ENCODE measurements at places on chromosomes 2 and 18. TPM values are rescaled to one million over a fixed set of nuclear protein-coding genes. Genes with fewer than 3 reads are reported as not detected.

- no peaks in the 10 kb centered on the region for H3K36me3 ChIP-seq
- H3K27me3 ChIP-seq = no peaks in the 10 kb centered on the region
- H3K27ac ChIP-seq = peak overlapping the region; percentile 20
- peaks cover 11% of the 10 kb centered on the region for H3K4me1 ChIP-seq
- H3K4me3 ChIP-seq = no peak overlapping the region
Observed at GRCh38 chr2:43105586-43106558, 120.5 kb downstream of the ZFP36L2 start.

DNA sequence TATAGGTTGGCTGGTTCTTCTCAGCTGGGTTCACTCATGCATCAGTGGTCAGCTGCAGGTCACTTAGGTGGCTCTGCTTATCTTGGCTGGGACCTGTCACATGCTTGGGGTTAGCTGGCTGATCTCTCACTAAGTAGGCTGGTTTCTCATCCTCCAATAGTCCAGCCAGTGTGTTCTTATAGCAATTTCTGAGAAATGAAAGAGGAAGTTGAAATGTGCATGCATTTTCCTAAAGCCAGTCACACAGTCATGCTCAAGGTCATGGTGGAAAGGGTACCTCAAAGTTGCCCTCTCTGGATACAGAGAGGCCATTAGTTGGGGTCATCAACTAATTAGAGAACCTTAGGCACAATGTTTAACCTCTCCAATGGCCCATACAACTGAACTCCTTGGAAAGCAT lies 64.4 kb downstream of the KLHL29 start:
- no peaks in the 10 kb centered on the region for H3K36me3 ChIP-seq
- no peak for DNase-seq
- H3K4me3 ChIP-seq = no peak overlapping the region
- H3K27ac ChIP-seq = no peak overlapping the region
- H3K4me1 ChIP-seq = peaks cover 10% of the 10 kb centered on the region
- no peaks in the 10 kb centered on the region for H3K27me3 ChIP-seq

The TUBA3E gene
- polyA plus RNA-seq = not detected

GRCh38 chr2:30150786-30151185 lies 4.0 kb downstream of the YPEL5 start:
- peak overlapping the region; percentile 32 for H3K27ac ChIP-seq
- H3K27me3 ChIP-seq = no peaks in the 10 kb centered on the region
- peaks cover 58% of the 10 kb centered on the region for H3K36me3 ChIP-seq
- H3K4me1 ChIP-seq = peaks cover 26% of the 10 kb centered on the region
- no peak overlapping the region for H3K4me3 ChIP-seq

GRCh38 chr2:88129313-88129959 lies 1.6 kb upstream of the FABP1 start:
- H3K4me3 ChIP-seq = no peak overlapping the region
- DNase-seq = no peak
- no peak overlapping the region for H3K27ac ChIP-seq
- H3K36me3 ChIP-seq = no peaks in the 10 kb centered on the region

- H3K27me3 ChIP-seq = no peaks in the 10 kb centered on the region
- H3K27ac ChIP-seq = no peak overlapping the region
- no peak for DNase-seq
- H3K36me3 ChIP-seq = no peaks in the 10 kb centered on the region
Observed at GRCh38 chr2:86697551-86698104, 22.5 kb upstream of the RMND5A start.

DNA sequence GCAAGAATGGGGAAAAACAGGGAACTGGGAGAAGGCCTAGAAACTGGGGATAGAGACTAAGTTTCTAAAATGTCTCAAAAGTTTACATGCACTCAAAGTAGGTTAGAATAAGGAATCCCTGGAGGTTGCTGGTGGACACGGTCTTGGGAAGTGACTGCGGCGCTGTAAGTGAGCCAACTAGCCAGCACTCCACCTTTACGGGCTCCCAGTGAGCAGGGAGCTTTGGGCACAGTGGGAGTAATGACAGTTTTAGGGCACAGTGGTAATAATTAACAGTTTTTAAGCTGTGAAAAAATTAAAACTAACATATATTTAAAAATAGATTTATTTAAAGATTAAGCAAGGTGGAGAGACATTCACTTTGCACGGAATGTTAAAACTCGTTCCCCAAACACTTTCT lies 20.9 kb upstream of the CD302 start:
- no peaks in the 10 kb centered on the region for H3K27me3 ChIP-seq
- no peaks in the 10 kb centered on the region for H3K4me1 ChIP-seq
- H3K4me3 ChIP-seq = no peak overlapping the region
- no peak overlapping the region for H3K27ac ChIP-seq
- no peak for DNase-seq
- no peaks in the 10 kb centered on the region for H3K36me3 ChIP-seq

The ALLC gene
- 0.08 TPM for polyA plus RNA-seq

GRCh38 chr18:38695559-38696280 lies 1130.1 kb upstream of the CELF4 start:
- no peaks in the 10 kb centered on the region for H3K36me3 ChIP-seq
- no peak for DNase-seq
- H3K4me3 ChIP-seq = no peak overlapping the region
- H3K27ac ChIP-seq = no peak overlapping the region

DNA sequence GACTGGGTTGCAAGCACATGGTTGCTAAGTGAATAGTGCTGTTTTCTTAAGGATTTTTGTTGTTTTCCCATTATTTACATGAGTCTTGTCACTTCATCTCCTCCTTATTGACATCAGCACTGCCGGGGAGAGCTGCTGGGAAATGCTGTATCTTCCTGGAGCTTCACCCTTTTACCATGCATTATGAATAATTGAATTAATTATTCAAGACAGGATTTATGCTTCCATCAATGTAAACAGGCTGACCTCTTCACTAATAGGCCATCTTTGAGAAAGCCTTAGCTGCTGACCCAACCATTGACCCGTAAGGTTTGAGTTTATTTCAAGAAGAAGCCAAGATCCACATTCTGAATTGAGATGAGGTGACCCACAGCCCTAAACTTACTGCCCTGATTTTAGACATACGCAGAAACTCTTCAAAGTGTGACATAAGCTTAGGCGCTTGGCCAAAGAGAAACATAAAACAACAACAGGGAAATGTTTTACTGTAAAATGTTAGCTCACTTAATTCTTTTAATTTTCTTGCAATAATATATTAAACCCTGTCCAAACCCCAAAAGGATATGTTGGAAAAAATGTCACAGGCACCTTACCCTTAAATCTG lies 365.5 kb upstream of the SYT4 start:
- H3K36me3 ChIP-seq = no peaks in the 10 kb centered on the region
- H3K27me3 ChIP-seq = no peaks in the 10 kb centered on the region
- no peaks in the 10 kb centered on the region for H3K4me1 ChIP-seq
- no peak overlapping the region for H3K27ac ChIP-seq
- DNase-seq = no peak

- peak overlapping the region; percentile 8 for H3K27ac ChIP-seq
- no peaks in the 10 kb centered on the region for H3K4me1 ChIP-seq
- H3K27me3 ChIP-seq = 0 out of 2 replicates have a peak, but pooled peaks cover 7% of the 10 kb centered on the region
- peak overlapping the region; percentile 95 for H3K4me3 ChIP-seq
- no peaks in the 10 kb centered on the region for H3K36me3 ChIP-seq
Observed at GRCh38 chr2:118089139-118089800, 999 bp downstream of the INSIG2 start.

DNA sequence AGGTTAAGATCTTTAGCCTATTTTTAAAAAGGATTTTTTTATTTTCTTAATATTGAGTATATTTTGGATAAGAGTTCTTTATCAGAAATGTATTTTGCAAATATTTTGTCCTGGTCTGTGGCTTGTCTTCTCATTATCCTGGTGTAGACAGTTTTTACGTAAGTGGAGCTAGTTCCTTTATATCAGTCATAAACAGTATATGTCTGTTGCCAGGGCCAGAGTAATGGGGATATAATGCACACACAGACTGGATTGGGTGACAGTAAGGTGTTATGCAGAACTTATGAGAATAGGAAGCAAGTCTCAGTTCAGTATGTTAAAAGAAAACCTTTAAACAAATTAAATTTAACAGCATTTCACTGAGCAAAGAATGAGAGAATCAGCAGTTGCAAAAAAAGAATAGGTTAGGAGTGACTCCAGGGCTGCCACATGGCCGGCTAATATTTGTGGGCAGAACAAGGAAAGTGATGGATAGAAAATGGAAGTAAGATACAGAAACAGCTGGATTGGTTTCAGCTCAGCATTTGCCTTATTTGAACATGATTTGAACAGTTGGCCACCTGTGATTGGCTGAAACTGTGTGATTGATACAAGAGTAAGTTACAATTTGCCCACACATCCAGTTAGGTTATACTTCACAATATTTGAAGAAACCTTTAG lies 61.1 kb upstream of the ZNG1B start:
- H3K36me3 ChIP-seq = no peaks in the 10 kb centered on the region
- H3K27me3 ChIP-seq = peaks cover 53% of the 10 kb centered on the region
- no peak overlapping the region for H3K4me3 ChIP-seq
- no peak for DNase-seq
- no peaks in the 10 kb centered on the region for H3K4me1 ChIP-seq
- no peak overlapping the region for H3K27ac ChIP-seq

- H3K27me3 ChIP-seq = no peaks in the 10 kb centered on the region
- peak overlapping the region; percentile 78 for H3K27ac ChIP-seq
- H3K36me3 ChIP-seq = peaks cover 41% of the 10 kb centered on the region
- H3K4me3 ChIP-seq = no peak overlapping the region
Observed at GRCh38 chr2:46097714-46098480, 199.3 kb upstream of the EPAS1 start.

GRCh38 chr18:65659912-65660311 lies 90.9 kb upstream of the CDH7 start:
- no peak overlapping the region for H3K4me3 ChIP-seq
- no peaks in the 10 kb centered on the region for H3K4me1 ChIP-seq
- no peak overlapping the region for H3K27ac ChIP-seq

GRCh38 chr2:200496696-200497095 lies 13.2 kb downstream of the KCTD18 start:
- no peak overlapping the region for H3K27ac ChIP-seq
- H3K27me3 ChIP-seq = no peaks in the 10 kb centered on the region

DNA sequence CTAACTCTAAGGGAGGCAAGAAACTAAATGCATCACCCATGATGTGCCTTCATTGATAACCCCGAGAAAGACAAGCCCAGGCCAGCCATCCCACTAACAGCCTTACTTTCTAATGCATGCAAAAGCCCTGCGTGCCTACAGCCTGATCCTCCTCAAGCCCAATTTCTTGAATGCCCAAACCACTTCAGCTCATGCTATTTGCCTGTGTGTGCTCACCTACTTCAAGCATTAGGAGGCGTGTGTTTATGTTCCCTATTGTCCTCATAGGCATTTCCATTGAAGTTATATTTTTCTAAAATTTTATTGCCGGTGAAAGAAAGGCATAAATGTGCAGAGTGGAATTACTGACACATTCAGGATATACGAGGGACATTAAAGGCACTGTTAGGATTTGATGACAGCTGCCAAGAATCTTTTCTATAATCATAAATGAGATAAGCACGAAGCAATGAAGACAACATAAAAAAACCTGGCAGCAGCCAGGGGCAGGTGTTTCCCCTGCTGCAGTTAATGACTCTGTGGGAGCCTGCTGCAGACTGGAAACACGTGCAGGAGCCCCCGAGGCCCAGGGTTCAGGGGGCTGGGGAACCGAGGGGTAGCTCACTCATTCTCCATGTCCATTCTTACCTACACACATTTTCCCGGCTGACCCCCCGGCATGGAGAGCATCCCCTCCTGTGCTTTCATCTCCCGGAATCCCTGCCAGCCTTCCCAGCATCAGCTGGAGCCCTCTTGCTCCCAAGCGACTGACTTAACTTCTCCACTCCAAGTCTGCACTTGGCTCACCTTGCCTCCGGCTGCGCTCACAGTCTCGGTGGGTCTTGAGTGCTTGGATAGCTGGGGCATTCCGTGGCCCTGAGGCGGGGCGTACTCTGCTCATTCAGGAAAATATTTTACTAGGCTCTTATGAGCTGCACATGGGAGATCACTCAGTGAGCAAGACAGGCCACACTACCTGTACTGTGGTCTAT lies 292.3 kb upstream of the SIX2 start:
- no peak overlapping the region for H3K4me3 ChIP-seq
- no peaks in the 10 kb centered on the region for H3K36me3 ChIP-seq
- no peak overlapping the region for H3K27ac ChIP-seq
- H3K4me1 ChIP-seq = no peaks in the 10 kb centered on the region
- DNase-seq = no peak
- no peaks in the 10 kb centered on the region for H3K27me3 ChIP-seq

The IL36A gene
- polyA plus RNA-seq = not detected

The ECEL1 gene
- polyA plus RNA-seq = not detected

GRCh38 chr2:190136825-190137224 lies 74.3 kb upstream of the MSTN start:
- DNase-seq = no peak
- H3K27me3 ChIP-seq = no peaks in the 10 kb centered on the region
- no peak overlapping the region for H3K27ac ChIP-seq
- H3K4me3 ChIP-seq = no peak overlapping the region
- no peaks in the 10 kb centered on the region for H3K4me1 ChIP-seq

The FAHD2A gene
- 40.5 TPM for polyA plus RNA-seq

The TRIM43 gene
- 0.23 TPM for polyA plus RNA-seq

DNA sequence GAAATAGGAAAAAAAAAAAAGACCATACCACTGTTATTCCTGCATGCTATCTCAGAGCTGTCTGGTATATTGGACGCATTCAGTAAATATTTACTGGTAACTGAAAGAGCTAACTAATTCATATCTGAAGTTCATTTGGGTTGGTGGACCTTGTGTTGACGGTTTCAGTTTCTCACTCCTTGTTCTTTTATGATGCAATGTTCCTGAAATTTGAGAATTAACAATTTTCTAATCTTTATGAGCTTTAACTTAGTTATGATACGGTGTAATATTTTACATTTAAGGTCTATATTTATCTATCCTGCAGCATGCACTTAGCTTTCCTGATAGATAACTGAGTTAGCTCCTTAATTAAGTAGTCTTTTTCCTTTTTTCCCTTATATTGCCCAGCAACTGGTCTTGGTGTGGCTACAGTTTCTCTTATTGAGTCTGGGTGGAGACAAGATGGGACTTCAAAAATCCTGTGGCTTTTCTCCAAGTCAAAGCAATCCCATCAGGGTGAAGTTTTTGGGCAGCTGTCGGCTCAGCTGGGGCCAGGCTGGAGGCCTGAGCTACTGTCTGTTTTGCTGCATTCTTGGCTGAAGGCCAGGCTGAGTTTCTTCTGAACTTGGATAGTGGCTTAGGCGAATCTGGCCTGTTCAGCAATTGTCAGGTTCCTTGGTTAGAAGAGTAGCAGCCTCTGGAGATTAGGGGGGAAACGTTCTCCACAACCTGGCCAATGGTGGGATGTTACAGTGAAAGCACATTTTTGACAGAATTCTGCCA lies 78.4 kb upstream of the MEX3C start:
- H3K36me3 ChIP-seq = no peaks in the 10 kb centered on the region
- H3K27me3 ChIP-seq = no peaks in the 10 kb centered on the region
- peaks cover 4% of the 10 kb centered on the region for H3K4me1 ChIP-seq
- no peak for DNase-seq

GRCh38 chr2:71888751-71889445 lies 258.8 kb downstream of the CYP26B1 start:
- H3K36me3 ChIP-seq = no peaks in the 10 kb centered on the region
- H3K27ac ChIP-seq = no peak overlapping the region
- DNase-seq = no peak
- H3K4me1 ChIP-seq = peaks cover 4% of the 10 kb centered on the region
- no peak overlapping the region for H3K4me3 ChIP-seq

GRCh38 chr2:30026091-30027055 lies 105.0 kb upstream of the ALK start:
- H3K27me3 ChIP-seq = 0 out of 2 replicates have a peak, but pooled peaks cover 4% of the 10 kb centered on the region
- no peaks in the 10 kb centered on the region for H3K36me3 ChIP-seq
- peak; percentile 89 for DNase-seq
- H3K27ac ChIP-seq = peak overlapping the region; percentile 92
- H3K4me1 ChIP-seq = peaks cover 57% of the 10 kb centered on the region

Measured in SK-N-SH (cell line).